ENCODE measurements at places on chromosomes 7 and 10.

- DNase-seq, result no peak
These were observed 32.1 kb upstream of the MDFIC start for GRCh38 chr7:114889646-114890285.

DNA sequence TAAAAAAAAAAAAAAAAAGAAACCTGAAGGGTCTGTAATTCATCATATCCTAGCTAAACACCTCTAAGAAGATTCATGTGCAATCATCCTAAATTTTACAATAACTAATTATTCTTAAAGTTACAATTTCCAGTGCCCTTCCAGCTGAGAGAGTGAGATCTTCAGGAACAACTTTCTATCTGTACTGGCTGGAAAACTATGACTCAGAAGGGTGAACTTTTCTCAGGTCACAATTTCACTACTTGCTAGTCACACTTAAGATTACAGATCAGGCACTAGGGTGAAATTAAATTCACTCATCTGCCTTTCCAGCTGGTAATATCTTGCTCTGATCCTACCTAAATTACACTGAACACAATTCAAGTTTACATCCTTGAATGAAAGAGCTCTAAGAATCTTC lies 158.8 kb downstream of the ANK3 start:
- no peak for DNase-seq

DNA sequence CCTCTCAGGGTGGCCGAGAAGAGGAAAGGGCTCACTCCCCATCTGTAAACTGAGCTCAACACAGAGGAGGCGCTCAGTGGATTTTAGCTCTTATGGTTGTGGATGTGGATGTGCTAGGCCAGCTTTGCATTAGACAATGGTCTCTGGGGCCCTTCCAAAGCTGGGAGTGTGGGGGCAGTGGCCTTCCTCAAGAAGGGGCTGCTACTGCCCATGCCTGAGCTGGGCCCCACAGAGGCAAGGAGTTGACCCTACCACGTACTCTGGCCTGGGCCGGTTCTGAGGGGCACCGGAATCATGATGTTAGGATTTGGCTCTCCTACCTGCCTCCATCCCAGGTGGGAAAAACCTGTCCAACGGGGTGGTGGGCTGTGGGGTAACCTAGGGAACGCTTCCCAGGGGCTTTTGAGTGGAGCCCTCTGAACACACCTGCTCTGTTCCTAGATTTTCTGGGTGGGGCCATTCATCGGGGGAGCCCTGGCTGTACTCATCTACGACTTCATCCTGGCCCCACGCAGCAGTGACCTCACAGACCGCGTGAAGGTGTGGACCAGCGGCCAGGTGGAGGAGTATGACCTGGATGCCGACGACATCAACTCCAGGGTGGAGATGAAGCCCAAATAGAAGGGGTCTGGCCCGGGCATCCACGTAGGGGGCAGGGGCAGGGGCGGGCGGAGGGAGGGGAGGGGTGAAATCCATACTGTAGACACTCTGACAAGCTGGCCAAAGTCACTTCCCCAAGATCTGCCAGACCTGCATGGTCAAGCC lies 11.5 kb downstream of the AQP1 start:
- DNase-seq, result no peak

DNA sequence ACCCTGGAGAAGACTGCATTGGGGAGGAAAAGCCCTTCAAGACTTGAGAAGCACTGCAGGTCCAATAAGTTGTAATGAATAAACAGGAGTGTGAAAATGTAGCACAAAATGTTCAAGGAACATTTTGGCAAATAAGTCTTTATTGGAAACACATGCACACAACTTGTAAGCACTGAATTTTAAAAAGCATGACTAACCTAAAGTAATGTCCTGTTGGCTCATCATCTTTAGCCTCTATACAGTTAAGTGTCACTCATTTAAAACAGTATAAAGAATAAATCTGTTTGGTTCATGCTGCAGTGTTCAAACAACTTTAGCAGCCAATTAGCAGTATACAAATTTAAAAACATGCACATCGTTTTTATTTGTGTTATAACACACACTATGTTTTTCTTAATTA lies 108.6 kb downstream of the CDK6 start:
- DNase-seq, result no peak

DNA sequence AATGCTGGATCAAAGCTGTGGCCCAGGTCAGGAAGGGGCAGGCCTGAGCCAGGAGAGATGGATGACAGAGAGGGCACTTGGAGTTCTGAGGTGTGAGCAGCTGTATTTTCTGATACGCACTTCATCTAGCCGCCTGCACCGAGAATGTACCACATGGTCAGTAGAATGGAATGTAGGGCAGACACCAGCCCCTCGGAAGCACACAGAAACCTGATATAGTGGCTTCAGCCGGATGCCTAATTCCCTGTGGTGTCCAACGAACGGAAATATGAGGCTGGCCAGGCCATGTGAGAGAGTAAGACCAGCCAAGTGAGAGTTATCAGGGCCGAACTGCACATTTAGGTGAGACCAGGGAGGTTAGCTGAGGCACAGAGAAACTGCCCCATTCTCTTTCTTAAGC lies 46.7 kb upstream of the PLCE1 start:
- DNase-seq, result no peak

- no peak for DNase-seq
These were observed 47.1 kb downstream of the KLF6 start for GRCh38 chr10:3737864-3738263.

- DNase-seq, result peak; percentile 32
These were observed 19.5 kb upstream of the RHEB start for GRCh38 chr7:151539088-151539671.

GRCh38 chr10:3666525-3667302 lies 118.3 kb downstream of the KLF6 start:
- DNase-seq, result no peak

DNA sequence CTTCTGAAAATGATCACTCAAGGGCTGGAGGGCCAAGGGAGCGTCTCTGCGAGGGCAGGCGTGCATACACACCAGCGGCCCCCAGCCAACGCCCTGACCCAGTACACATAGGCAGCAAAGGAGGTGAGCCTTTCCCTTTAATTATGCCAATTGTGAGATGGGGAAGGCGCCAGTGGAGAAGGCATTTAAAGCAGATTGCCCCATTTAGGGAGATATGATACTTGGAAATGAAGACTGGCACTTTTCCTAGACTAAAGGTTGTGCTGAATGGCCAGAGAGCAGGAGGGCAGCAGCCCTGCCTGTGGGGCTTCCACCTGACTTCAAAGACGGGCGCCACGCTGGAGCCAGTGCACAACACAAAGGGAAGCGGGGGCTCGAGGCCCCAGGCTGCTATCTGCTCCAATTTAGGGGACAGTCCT lies 24.1 kb downstream of the HIPK2 start:
- no peak for DNase-seq

DNA sequence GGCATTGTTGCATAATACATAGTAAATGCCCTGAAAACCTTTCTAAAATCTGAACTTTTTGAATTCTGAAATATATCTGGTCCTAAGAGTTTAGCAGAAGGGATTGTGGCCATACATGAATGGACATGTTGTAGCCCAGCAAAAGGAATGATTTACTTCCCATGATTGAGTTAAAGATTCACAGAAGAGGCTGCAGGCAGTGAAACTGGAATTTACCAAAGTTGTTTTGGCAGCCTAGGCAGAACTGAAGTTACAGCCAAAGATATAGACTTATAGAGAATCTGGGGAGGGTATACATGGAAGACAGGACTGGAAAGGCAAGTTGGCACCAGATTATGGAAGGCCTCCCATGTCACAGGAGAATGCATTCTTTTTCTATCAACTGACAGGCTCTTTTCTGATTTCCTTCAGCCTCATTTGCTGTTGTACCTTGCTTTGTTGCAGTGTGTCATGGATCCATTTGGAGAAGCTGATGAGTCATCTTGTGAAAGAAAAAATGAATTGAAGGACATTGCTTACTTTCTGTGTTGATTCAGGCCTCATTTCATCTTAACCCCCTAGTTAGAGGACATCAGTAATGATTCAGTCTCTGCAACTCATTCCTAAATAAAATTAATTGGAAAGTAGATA lies 356.2 kb upstream of the LRGUK start:
- no peak for DNase-seq

GRCh38 chr10:101952191-101952590 lies 103.8 kb downstream of the ARMH3 start:
- no peak for DNase-seq

DNA sequence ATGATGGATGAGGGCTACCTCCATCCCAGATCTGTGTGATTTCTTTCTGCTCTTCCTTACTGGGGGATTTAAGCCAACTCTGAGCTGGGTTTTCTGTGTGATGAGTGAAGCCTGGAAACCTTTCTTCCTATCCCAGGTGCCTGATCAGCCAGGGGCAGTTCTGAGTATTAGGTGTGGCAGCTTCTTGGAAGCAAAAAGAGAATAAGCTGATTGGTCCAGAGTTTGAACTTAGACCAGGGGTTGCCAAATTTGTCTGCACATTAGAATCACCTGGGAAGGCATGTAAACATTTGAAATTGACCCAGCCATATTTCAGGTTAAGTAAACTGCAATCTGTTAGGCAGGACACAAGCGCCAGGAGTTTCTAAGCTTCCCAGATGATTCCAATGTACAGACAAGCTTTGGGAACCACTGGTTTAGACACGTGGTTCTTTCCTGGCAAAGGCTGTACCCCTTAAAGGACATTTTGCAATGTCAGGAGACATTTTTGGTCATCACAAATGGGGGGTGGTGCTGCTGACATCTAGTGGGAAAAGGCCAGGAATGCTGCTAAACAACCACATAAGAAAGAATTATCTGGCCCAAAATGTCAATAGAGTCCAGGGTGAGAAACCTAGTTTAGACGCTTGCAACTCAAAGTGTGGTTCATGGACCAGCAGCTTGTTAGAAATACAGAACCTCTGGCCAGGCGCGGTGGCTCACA lies 160.5 kb upstream of the GHITM start:
- no peak for DNase-seq

DNA sequence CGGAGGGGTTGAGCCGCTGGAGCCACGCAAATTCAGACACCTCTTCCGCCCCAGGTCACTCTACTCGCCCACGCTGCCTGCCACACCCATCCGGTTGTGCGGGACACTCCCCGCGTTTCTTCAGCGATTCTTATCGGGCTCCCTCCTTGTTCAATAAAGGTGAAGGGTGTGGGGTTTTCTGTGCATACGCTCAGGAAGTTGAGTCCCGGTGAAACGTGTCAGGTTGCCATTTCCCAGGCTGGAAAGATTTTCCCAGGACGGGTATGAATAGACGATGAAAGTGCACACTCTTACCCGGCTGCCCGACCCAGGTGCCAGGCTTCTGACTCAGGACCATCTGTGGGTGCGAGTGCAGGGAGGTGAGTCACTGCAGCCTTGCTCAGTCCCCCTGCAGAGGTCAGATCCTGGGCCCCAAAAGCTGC lies 22.0 kb downstream of the KLF6 start:
- no peak for DNase-seq

- DNase-seq, result no peak
These were observed 1.2 kb downstream of the DNAJC2 start for GRCh38 chr7:103343332-103343731.

DNA sequence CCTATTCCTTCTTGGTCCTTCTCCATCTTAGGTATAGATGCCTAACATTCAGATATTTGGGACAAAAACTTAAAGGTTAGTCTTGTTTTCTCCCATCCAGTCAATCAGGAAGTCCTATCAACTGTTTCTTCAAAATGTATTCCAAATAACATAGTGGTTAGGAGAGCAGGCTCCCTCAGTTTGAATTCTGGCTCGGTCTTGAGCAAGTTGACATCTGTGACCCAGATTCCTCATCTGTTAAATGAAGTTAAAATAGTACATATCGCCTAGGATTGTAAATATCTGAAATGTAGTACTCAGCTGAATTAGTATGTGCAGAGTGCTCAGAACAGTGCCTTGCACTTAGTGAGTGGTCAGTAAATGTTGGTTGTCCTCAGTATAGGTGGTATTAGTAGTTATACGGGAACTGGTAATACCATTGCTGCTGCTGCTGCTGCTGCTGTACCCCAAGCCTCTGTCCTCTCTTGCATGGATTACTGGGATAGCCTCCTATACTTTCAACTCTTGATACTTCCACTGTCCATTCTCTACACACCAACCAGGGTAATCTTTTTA lies 58.6 kb downstream of the RALA start:
- DNase-seq, result no peak

Data from hypothalamus (tissue), 51 donors.